ENCODE measurements at places on chromosomes 1 and 21.

DNA sequence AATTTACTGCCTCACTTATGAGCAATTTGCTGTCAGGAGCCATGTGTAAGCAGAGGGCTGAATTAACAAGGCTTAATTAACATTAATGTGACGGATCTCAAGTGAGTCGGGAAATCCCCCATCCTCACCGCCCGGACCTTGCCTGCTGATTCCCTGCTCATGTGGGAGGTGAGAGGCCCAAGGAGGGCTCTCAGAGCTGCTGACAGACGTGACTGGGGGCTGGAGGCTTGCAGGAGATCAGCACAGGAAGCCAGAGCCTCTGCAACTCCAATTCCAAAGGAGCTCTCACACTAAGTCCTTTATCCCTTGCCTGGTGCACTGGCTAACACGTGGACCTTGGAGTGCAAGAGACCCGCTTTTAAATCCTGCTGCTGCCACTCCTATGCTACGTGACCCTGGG, 19.4 kb downstream of the LRP8 start:
- DNase-seq: no peak

GRCh38 chr1:81484284-81484683, 316.4 kb upstream of the ADGRL2 start:
- no peak for DNase-seq

GRCh38 chr21:41011098-41011731, 156.7 kb upstream of the BACE2 start:
- no peak for DNase-seq

DNA sequence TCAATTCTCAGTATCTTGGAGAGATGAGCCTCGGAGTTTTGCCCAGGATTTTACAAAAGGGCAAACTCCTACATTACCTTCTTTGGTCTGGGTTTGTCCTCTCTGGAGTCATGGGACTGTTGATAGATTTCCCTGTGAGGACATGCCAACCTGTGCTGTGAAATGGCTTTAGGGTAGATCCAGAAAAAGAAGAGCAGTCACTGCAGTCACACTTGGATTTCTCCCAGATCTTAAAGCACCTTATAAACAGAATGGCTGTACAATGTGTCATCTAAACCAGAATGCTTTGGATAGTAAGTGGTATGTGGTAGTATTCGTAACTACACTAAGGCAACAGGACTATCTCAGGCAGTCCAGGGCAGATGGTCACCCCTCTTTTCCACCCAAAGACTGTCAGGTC, 1.9 kb upstream of the CSRP1 start:
- DNase-seq: no peak

- DNase-seq: no peak
These were observed 27.4 kb downstream of the CHML start for GRCh38 chr1:241612533-241613477.

GRCh38 chr21:15592271-15592860, 137.4 kb upstream of the USP25 start:
- no peak for DNase-seq

DNA sequence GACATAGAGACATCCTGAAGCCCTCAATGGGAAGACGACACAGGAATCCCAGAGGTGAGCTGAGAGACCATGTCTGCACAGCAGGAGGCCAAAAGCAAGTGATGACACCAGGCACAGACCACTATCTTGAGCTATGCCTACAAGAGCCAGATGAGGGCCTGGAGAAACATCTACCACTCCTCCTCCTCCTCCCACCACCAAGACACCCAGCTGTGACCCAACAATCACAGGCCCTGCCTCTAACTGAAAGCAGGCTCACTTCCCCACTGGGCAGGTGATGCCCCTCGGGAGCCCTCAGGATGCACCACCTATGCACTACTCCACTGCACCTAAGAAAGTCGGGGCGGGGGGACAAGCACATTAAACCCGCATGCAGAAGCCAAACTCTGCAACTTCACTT, 16.5 kb downstream of the TADA1 start:
- DNase-seq: no peak

DNA sequence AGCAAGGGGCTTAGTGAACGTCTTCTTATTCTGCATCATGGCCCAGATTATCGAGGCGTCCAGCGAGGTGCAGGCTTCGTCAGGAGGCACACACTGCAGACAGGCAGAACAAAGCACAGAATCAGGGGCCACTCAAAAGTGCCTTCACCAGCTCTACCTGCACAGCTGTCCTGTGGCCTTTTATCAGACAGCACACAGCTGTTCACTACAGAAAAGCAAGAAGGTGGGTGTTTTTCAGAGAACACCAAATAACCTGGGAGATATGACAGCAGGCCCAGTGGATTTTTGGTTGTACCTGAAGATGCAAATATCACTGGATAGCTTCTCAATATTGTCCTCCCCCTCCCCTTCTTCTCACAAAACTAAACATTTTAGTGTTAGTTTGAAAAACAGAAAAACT, 177.3 kb downstream of the TGFBR3 start:
- no peak for DNase-seq

GRCh38 chr1:208071435-208072031, 160.6 kb upstream of the CD34 start:
- DNase-seq: no peak

DNA sequence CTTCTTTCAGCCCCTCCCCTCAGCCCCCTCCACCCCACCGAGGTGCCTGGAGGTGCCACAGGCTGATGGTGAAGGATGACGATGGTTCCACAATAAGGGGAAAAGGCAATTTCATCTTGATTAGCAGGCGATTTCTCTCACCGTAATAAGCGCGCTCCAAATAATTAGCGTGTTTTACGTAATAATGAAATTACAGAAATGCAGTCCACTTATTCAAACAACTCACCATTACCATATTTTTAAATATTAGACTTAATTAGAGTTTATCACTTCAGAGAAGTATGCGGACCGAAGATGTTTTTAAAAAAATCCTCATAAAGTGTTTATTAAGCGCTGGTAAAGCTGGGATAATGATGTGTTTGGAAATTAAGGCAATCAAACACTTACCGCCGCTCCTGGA, 14.9 kb downstream of the DMAP1 start:
- no peak for DNase-seq

- no peak for DNase-seq
These were observed 17.3 kb upstream of the LRP8 start for GRCh38 chr1:53344921-53345838.

GRCh38 chr1:63325279-63325985, 3.1 kb downstream of the FOXD3 start:
- DNase-seq: no peak

GRCh38 chr1:33906156-33906555, 42.3 kb downstream of the HMGB4 start:
- no peak for DNase-seq

- no peak for DNase-seq
These were observed 340.1 kb upstream of the PLXNA2 start for GRCh38 chr1:208584167-208584755.

- no peak for DNase-seq
These were observed 990.3 kb downstream of the PLA2G4A start for GRCh38 chr1:187819086-187819485.

GRCh38 chr1:98737835-98738234, 76.3 kb downstream of the SNX7 start:
- DNase-seq: no peak

DNA sequence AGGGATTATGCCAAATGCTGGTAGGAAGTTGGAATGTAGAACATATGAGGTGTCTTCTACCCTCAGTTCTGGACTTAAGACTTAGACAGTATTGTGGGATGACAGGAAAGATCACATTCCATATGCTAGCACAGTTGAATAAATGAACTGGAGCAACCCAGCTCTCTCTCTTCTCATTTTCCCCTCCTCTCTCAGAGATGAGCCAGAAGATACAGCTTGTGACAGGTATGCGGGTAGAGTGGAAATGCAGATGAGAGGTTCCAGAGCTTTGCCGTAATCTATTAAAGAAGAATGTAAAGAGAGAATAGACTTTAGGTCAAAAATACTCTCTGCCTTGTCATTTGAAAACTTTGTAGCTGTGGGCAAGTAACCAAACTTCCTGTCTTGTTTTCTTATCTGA, 32.5 kb upstream of the HMCN1 start:
- no peak for DNase-seq

- no peak for DNase-seq
These were observed 21.2 kb downstream of the CTNNBIP1 start for GRCh38 chr1:9888886-9889285.

DNA sequence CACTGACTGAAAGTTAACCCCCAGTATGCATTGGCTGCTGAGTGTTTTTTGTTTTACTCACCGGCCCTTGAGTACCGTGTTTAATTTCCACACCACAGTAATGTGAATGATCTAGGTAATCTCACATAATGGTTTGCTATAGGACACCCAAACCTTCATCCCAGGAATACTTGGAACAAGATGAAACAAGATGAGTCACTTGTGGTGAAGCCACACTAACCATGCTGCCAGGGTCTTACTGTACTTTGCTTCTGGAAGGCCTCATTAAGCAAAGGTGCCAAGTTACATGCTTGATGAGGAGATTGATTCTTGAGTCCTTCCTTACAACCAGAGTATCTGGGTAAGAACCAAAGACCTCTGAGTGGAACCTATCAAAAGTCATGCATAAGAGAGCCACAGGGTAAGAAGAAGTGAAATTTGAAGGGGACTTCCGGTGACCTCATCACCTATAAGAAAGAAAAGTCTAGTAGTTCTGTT, 163.3 kb downstream of the NRIP1 start:
- no peak for DNase-seq

GRCh38 chr1:160862203-160863060, at the start of gene CD244:
Gene CD244, minus strand, starts transcription at chr1:160862887. Its CDS starts 210 bp downstream, at chr1:160862677.
- peak; percentile 16 for DNase-seq

DNA sequence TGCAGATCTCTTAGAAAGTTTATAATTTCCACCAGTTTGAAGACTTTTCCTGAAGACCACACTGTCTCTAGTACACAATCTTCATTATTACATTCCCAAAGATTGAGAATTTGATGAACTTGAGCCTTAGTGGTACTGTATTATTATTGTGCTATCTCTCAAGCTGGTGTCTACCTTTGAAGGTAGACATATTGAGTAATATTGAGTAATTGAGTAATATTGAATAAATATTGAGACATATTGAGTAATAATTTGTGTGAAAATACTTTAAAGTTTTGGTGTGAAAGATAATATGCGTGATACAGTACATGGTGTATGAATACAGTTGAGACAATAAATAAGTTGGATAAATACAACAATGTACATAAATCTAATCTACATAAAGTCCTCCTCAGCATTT, 613.1 kb upstream of the ADGRL2 start:
- no peak for DNase-seq

DNA sequence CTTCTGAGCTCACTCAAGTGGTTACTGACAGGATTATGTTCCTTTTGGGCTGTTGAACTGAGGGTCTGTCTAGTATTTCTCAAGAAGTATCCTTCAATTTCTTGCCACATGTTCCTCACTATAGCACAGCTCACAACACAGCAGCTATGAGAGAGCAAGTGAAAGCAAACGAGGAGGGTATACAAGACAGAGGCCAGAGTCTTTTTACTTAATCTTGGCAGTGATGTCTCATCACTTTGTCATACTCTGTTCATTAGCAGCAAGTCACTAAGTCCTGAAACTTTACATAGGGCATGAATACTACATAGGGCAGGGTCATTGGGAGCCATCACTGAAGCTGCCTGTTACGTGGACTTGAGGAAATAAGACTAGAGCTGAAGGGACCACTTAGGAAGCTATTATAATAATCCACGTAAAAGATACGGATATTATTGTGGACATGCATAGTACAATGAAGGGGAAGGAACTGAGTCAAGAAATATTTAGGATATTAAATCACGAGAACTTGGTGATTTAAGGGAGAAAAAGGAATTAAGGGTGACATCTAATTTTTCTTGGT, 63.7 kb downstream of the SLC30A7 start:
- no peak for DNase-seq

- no peak for DNase-seq
These were observed 115.6 kb upstream of the IGSF21 start for GRCh38 chr1:17991996-17992395.

GRCh38 chr1:24048205-24048869, 63.6 kb downstream of the MYOM3 start:
- DNase-seq: no peak

GRCh38 chr21:31011412-31011811, 26.9 kb downstream of the KRTAP19-8 start:
- no peak for DNase-seq

- DNase-seq: no peak
These were observed 9.8 kb downstream of the TNFRSF9 start for GRCh38 chr1:7930645-7931445.

DNA sequence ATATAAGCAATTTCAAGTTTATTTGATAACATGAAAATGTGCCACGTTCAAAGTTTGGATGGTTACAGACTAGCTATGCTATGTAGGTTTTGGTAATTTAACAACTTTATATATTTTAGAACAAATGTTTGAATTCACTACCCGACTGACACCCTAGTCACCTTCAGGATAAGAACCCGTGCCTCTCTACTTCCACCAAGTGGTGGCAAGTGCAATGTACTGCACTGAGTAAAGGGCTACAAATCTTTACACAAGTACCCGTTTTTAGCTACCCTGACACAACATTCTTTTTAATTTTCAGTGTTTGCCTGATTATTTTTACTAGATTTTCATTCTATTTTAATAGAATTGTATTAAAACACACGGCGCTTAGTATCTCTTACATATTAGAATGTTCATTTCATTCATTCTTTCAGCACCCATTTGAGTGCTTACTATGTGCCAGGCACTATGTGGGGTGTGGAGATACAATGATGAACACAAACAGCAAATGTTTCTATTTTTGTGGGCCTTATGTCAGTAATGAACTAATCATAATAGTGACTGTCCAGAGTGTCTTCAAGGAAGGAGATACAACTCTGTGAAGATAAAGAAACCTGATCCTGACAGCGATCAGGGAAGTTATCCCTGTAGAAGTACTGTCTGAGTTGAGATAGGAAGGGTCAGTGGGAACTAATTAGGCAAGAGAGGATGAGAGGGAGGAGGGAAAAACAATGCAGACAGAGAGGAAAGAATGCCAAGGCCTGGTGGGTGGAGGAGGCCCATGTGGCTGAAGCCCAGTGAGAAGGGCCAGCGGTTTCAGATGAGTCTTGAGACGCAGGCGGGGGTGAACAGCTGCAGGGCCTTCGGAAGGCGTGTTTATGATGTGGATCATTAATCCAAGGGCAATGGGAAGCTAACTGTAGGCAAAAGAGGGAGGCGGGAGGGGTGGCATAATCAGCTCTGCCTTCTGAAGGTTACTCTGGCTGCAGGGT, 3.8 kb downstream of the LCA5L start:
- DNase-seq: peak; percentile 8

- DNase-seq: no peak
These were observed 33.3 kb downstream of the GNPAT start for GRCh38 chr1:231274119-231274825.

DNA sequence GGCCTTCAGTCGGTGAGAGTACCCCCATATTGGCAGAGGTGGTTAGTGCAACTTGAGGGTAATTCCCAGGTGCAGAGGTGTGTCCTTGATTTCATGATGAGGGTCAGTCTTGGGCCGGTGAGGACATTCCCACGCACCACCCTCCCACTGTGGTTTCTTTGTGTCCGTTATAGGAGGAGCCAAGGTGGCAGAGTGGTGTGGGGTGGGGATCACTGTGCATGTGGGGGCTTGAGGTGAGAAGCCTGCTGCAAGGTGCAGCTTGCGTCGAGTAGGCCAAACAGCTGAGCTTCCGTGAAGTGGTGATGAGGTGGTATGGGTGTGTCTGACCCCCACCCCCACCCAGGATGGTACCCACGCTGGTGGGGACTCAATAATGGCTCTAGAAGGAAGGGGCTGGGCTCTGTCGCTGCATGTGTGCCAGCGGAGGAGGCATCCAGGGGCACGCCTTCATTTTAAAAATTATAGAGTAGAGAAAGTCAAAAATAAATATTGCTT, 6.2 kb downstream of the PTPRF start:
- no peak for DNase-seq

GRCh38 chr1:30334767-30335166, 388.6 kb downstream of the MATN1 start:
- DNase-seq: no peak

Data from activated CD4-positive, alpha-beta T cell treated with anti-CD3 and anti-CD28 coated beads, Interleukin-2, amount 50 U/mL, for 4 hours (primary cell).